RWPE2 (cell line): ENCODE measurements at places on chromosomes 5 and 9.

DNA sequence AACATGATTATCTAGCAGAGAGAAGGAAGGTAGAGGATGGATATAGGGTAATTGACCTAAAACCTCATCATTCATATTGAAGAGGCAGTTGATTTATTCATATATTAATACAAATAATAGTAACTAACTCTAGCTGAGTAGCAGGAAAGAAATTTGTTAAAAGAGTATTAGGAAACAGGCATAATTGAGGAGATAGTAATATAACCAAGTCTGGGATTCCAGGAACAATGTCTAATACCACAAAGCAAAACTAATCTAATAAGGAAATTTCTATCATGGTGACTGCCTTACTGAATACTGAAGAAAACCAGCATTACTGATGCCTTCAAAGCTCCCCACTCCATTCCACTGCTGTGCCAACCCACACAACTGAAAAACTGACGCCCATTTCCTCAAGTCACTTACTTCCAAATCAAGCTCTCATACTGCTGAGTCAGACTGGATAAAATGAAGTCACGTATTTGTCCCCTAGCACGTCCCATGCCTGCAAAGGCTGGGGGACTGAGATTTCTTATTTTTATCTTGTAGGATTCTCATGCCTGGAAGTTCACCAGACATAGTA is 153.9 kb downstream of the SMC2 start:
- no peaks in the 10 kb centered on the region for H3K4me1 ChIP-seq
- H3K36me3 ChIP-seq, result no peaks in the 10 kb centered on the region
- H3K27me3 ChIP-seq, result no peaks in the 10 kb centered on the region
- H3K4me3 ChIP-seq, result no peak overlapping the region
- DNase-seq, result no peak
- no peak overlapping the region for H3K27ac ChIP-seq

DNA sequence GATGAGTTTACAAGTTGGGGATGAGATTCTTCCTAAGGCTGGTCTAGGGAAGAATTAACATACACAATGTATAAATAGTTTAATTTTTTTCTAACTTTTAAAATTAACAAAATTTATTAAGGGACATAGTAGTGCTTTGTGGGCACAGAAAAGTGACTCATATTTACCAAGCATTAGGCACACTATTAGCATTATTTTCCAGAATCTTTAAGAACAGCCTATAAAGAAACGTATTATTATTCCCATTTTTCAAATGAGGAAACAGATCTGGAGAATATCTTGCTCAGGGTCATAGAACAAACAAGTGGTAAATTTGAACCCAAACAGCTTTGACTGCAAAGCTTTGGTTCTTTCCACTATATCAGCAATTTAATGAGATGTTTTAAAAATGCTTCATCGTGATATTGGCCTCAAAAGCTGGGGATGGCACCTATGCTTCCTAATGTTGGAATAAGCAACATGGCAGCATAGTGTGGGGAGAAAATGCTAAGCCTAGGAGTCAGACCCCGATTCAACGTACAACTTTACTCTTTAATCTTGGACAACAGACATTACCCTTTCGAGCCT is 55.9 kb downstream of the ABCA1 start:
- H3K27ac ChIP-seq, result peak overlapping the region; percentile 98
- H3K4me1 ChIP-seq, result peaks cover 57% of the 10 kb centered on the region
- no peak for DNase-seq
- H3K27me3 ChIP-seq, result no peaks in the 10 kb centered on the region

DNA sequence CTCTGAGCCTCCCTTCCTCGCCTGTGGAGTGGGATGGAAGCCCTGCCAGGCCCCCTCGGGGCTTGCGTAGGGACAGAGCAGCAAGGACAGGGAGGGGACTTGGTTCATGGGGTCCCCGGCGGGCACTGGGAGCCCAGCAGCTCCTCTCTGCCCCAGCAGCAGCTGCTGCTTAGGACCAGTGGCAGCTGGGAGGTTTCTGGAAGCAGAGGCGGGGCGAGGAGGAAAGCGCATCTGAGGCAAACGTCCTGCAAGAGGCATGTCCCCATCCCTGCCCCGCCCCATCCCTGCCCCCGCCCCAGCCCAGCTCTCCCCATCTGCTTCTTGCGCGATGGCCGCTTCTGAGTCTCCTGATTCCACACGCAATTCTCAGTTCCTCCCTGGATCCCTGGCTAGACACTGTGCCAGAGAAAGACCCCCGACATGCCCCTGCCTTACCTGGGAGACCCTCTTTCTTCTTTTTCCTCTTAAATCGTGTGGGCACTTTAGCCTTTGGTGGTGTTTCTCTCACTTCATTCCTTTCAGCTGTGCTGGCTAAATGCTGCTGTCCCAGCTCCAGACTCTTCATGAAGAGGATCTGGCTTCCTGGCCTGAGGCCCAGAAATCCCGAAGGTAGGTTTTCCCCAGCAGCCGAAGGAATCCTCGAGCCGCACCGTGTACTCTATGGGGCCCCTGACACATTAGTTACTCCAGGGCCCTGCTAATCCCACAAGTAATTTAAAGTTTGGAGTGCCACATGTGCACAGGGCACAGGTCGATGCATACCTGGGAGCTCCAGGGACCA is 4.4 kb upstream of the OR2S2 start:
- no peaks in the 10 kb centered on the region for H3K4me1 ChIP-seq
- H3K27ac ChIP-seq, result peak overlapping the region; percentile 22

- H3K27ac ChIP-seq, result no peak overlapping the region
- no peaks in the 10 kb centered on the region for H3K27me3 ChIP-seq
- H3K36me3 ChIP-seq, result no peaks in the 10 kb centered on the region
- no peak overlapping the region for H3K4me3 ChIP-seq
- no peak for DNase-seq
Observed at GRCh38 chr9:117775591-117775990, 71.4 kb downstream of the TLR4 start.

GRCh38 chr9:116423149-116423548 is 264.0 kb upstream of the TRIM32 start:
- no peak overlapping the region for H3K27ac ChIP-seq
- H3K4me3 ChIP-seq, result no peak overlapping the region
- DNase-seq, result no peak
- H3K36me3 ChIP-seq, result no peaks in the 10 kb centered on the region

DNA sequence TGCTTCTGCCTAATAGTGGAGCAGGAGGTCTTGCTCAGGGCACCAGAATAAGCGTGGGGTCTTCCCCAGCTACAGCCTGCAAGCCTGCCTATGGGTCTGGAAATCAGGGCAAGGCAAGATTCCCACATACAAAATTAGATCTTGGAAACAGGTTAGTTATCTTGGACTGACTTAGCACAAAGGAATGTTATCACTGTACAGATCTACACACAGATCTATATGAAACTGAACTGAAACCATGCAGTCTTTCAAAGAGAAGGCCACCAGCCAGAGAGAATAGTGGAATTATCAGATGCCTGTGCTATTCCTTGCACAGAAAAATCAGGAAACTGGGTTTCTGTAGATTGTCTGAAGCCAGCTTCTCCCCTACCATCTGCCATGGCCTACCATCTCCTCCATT is 585.7 kb downstream of the ACTL7B start:
- H3K4me1 ChIP-seq, result peaks cover 31% of the 10 kb centered on the region
- H3K27ac ChIP-seq, result peak overlapping the region; percentile 13
- no peak overlapping the region for H3K4me3 ChIP-seq
- no peaks in the 10 kb centered on the region for H3K27me3 ChIP-seq

DNA sequence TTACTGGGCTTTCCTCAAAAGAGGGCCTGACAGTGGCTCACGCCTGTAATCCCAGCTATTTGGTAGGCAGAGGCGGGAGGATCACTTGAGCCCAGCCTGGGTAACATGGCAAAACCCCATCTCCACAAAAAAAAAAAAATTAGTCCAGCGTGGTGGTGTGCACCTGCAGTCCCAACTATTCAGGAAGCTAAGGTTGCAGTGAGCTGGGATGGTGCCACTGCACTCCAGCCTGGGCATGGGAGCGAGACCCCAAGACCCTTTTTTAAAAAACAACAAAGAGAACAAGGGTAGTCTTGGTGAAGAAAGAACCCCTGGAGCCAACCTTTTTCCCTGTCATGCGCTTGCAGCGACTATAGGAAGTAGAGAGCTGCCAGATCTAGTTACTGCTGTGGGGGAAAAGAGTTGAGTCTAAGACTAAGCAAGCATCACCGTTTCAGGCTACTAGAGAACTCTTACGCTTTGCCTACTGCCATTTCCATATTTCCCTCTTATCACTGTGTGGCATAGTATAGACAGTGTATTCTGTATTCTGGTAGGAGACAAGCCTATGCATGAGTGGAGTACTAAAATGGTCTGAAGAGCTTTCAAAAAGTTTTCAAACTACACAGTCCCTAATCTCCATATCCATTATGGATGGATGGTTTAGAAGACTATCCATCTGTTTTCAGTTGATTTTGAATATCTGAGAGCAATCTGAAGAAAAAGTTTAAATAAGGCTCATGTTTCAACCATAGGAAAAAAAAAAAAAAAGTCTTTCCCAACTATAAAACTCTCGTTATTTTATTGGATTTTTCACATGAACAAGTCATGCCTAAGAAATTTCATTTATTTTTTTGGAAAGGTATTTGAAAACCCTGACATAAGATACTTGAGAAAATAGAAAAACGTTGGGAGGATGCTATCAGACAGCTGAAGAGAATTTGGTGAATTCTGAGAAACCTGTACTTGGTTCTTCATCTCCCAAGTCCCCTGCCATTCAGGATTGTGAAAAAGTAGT is 2.6 kb downstream of the C9orf40 start:
- no peak overlapping the region for H3K27ac ChIP-seq
- peaks cover 13% of the 10 kb centered on the region for H3K36me3 ChIP-seq
- H3K27me3 ChIP-seq, result no peaks in the 10 kb centered on the region
- H3K4me1 ChIP-seq, result no peaks in the 10 kb centered on the region
- no peak overlapping the region for H3K4me3 ChIP-seq

DNA sequence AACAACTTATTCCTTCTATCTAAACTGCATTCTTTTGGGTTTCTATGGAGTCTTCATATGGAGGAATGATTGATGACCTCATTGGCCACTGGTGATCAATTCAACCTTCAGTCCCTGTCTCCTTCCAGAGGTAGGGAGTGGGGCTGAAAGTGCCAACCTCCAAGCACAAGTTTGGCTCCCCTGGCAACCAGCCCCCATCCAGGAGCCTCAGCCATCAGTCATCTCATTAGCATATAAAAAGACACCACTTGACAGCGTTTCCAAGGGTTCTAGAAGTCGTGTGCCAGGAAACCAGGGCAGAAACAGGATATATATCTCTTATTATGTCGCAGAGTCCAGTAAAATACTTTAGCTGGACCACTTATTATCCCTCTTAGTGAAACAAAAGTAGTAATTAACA is 9.8 kb downstream of the SLC31A2 start:
- H3K4me3 ChIP-seq, result no peak overlapping the region
- H3K27me3 ChIP-seq, result no peaks in the 10 kb centered on the region
- no peaks in the 10 kb centered on the region for H3K4me1 ChIP-seq
- peaks cover 68% of the 10 kb centered on the region for H3K36me3 ChIP-seq

DNA sequence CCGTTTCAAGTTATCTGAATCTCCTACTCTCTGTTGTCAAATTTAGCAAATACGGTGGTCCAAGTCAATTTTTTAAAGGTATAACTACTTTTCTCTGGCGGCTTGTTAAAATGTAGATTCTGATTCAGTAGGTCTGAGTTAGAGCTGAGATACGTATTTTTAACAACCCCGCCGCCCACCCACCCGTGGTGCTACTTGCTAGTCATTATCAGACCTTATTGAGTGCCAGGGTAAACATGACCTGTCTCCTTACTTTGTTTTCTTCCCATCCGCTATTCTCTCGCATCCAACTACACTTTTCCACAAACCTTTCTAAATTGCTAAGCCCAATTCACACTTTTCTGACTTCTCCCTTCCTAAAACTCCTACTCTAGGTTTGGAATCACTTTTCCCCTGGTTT is 694 bp upstream of the PLAA start:
- peak overlapping the region; percentile 96 for H3K4me3 ChIP-seq
- peaks cover 10% of the 10 kb centered on the region for H3K36me3 ChIP-seq
- H3K4me1 ChIP-seq, result peaks cover 8% of the 10 kb centered on the region
- H3K27ac ChIP-seq, result peak overlapping the region; percentile 71
- no peaks in the 10 kb centered on the region for H3K27me3 ChIP-seq
- no peak for DNase-seq

- no peak for DNase-seq
- no peaks in the 10 kb centered on the region for H3K27me3 ChIP-seq
- H3K4me1 ChIP-seq, result peaks cover 24% of the 10 kb centered on the region
- no peak overlapping the region for H3K27ac ChIP-seq
Observed at GRCh38 chr9:5442400-5443011, 4.8 kb upstream of the PLGRKT start.

DNA sequence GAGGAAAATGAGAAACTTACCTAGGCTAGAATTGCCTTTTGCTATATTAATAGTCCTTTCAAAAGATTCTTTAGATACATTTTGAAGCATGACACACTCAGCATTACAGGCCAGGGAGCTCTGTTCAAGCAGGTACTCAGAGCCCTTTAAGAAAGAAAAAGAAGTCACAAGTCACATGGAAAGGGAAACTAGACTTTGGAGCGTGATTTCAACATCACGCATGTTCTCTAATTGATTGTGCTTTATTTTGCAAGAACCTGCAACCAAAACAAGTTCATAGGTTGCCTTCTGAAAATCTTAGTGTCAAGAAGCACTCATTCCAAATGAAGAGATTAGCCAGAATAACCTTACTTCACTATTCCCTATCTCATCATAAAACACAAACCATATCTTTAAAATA is 103.8 kb downstream of the MPDZ start:
- H3K27me3 ChIP-seq, result no peaks in the 10 kb centered on the region
- no peak overlapping the region for H3K27ac ChIP-seq
- H3K4me1 ChIP-seq, result peaks cover under 1% of the 10 kb centered on the region
- H3K36me3 ChIP-seq, result no peaks in the 10 kb centered on the region; the same call in none of the 2 replicates

DNA sequence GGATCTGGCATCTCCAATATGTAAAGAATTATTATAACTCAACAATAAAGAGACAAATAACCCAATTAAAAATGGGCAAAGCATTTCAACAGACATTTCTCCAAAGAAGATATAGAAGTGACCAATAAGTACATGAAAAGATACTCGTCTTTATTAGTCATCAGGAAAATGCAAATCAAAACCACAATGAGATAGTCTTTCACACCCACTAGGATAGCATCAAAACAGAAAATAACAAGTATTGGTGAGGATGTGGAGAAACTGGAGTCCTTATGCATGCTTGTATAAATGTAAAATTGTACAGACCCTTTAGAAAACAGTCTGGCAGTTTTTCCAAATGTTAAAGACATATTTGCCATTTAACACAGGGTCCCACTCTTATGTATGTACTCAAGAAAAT is 39.1 kb upstream of the ITGA1 start:
- no peaks in the 10 kb centered on the region for H3K36me3 ChIP-seq
- H3K27ac ChIP-seq, result no peak overlapping the region
- H3K4me3 ChIP-seq, result no peak overlapping the region
- no peaks in the 10 kb centered on the region for H3K4me1 ChIP-seq

GRCh38 chr9:70630971-70631370 is 216.5 kb upstream of the KLF9 start:
- no peaks in the 10 kb centered on the region for H3K4me1 ChIP-seq
- H3K36me3 ChIP-seq, result no peaks in the 10 kb centered on the region
- no peak overlapping the region for H3K4me3 ChIP-seq

DNA sequence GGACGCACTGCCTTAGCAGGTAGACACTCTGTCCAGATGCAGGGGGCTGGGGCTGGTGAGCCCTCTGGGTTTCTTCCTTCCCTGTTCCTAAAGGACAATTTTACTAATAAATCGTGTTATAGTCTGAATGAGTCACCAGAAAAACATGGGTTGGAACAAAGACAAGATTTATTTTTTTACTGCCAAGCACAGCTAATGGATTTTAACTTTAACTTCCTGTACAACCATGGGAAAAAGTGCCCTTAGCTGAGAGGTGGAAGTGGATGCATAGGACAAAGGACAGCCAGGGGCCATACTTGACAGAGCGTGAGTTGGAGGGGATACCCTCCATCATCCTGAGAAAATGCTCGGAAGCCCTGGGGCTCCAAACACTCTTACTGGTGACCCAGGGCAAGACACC is 300.7 kb downstream of the MSX2 start:
- no peak for DNase-seq
- no peaks in the 10 kb centered on the region for H3K4me1 ChIP-seq
- H3K27me3 ChIP-seq, result no peaks in the 10 kb centered on the region
- H3K4me3 ChIP-seq, result no peak overlapping the region
- no peak overlapping the region for H3K27ac ChIP-seq
